Activated CD8-positive, alpha-beta memory T cell treated with anti-CD3 and anti-CD28 coated beads, Interleukin-2, amount 10 ng/mL, durations not matched to agents 7 days and 5 days (primary cell): ENCODE measurements at places on chromosomes 1 and 21.

- no peak for DNase-seq
- H3K36me3 ChIP-seq: no peaks in the 10 kb centered on the region
- peaks cover 49% of the 10 kb centered on the region for H3K4me1 ChIP-seq
- no peak overlapping the region for H3K27ac ChIP-seq
- H3K4me3 ChIP-seq: no peak overlapping the region
- peaks cover 31% of the 10 kb centered on the region for H3K27me3 ChIP-seq
Observed at GRCh38 chr21:15061747-15062605, 2.8 kb downstream of the NRIP1 start.

DNA sequence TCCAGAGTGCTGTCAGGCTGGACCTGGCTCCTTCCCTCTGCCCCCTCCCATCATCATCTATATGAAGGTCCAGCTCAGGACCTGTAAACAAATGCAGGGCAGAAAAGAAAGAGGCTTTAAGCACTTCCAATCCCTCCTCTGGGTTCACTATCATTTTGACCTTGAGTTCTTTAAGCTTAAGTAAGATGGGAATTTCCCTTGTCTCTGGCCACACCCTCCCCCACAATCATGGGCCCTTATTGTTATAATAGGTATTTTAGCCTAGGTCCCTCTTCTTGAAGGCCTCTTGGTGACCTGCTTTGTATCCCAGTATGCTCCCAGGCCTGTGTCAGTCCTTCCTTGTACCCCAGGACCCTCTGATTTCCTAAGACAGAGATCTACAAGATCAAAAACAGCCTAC lies 45.1 kb upstream of the EPS15 start:
- no peaks in the 10 kb centered on the region for H3K27me3 ChIP-seq
- no peak for DNase-seq
- H3K4me3 ChIP-seq: no peak overlapping the region
- peaks cover 25% of the 10 kb centered on the region for H3K4me1 ChIP-seq

DNA sequence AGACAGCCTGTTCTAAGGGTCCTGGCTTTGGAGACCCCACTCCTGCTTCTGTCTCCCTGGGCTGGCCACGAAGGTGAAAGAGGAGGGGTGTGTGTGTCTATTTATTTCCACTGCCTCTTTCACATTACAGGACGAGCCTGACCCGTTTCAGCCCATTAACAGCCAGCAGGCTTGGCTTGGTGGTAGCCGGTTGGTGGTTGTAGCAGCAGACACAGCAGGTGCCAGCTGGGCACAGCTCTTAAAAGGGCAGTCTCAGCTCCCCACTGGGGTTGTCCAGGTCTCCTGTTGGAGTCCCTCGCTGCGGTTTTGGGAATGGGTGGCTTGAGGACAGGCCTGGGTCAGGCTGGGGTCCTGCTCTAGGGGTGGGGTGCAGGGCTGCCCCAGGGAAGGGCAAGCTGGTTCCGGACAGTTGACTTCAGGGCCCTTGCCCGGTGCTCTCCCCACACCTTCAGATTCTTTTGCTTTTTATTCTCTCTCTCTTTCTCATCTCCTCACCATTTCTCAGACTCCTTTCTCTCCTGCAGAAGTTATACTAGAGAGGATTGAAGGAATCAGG lies 84.6 kb downstream of the ACTL8 start:
- H3K36me3 ChIP-seq: no peaks in the 10 kb centered on the region
- H3K4me1 ChIP-seq: no peaks in the 10 kb centered on the region
- H3K4me3 ChIP-seq: no peak overlapping the region
- no peak overlapping the region for H3K27ac ChIP-seq
- no peaks in the 10 kb centered on the region for H3K27me3 ChIP-seq

GRCh38 chr21:23356905-23357304 lies 2250.4 kb downstream of the MRPL39 start:
- no peak for DNase-seq
- no peaks in the 10 kb centered on the region for H3K27me3 ChIP-seq
- H3K4me3 ChIP-seq: no peak overlapping the region
- H3K36me3 ChIP-seq: no peaks in the 10 kb centered on the region
- no peaks in the 10 kb centered on the region for H3K4me1 ChIP-seq

GRCh38 chr1:219529116-219529515 lies 83.8 kb downstream of the ZC3H11B start:
- H3K4me3 ChIP-seq: no peak overlapping the region
- H3K4me1 ChIP-seq: no peaks in the 10 kb centered on the region
- H3K36me3 ChIP-seq: no peaks in the 10 kb centered on the region

DNA sequence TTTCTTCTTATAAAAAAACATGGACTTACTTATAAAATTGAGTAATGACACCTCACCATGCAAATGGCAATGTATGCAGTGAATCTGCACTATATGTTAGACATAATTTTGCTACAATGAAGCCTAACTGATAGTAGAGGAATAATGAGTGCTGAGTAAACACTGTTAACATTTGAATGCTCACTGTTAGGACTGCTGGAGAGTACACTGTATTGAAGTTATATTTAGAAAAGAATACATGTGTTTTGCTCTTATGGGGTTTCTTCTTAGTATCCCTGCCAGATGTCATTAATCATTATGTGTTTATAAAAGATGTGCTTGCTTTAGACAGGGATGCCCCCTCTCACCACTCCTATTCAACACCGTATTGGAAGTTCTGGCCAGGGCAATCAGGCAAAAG lies 111.1 kb upstream of the ZP4 start:
- H3K4me3 ChIP-seq: no peak overlapping the region
- no peaks in the 10 kb centered on the region for H3K36me3 ChIP-seq
- H3K4me1 ChIP-seq: no peaks in the 10 kb centered on the region
- H3K27me3 ChIP-seq: no peaks in the 10 kb centered on the region

DNA sequence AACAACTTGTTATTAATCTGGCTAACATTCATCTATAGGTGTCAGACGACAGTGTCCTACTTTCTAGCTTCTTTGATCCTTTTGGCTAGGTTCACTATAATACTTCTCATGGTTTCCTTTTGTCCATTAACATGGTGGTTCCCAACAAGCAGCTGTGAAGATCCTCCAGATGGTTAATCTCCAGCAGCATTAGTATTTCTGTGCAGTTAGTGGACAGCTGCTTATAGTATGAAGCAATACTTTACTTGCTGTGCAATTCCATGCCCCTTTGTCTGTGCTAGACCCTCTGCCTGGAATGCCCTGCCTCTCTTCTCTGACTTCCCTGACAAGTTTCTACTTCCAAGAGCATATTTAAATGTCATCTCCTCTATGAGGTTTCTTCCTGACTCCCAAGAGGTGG lies 41.7 kb upstream of the ARHGAP29 start:
- H3K4me1 ChIP-seq: no peaks in the 10 kb centered on the region
- H3K27me3 ChIP-seq: peaks cover 35% of the 10 kb centered on the region
- H3K4me3 ChIP-seq: no peak overlapping the region
- H3K27ac ChIP-seq: no peak overlapping the region

- H3K27me3 ChIP-seq: peaks cover 4% of the 10 kb centered on the region
- H3K4me3 ChIP-seq: no peak overlapping the region
- H3K4me1 ChIP-seq: no peaks in the 10 kb centered on the region
Observed at GRCh38 chr21:17461582-17461981, 51.3 kb upstream of the CXADR start.

DNA sequence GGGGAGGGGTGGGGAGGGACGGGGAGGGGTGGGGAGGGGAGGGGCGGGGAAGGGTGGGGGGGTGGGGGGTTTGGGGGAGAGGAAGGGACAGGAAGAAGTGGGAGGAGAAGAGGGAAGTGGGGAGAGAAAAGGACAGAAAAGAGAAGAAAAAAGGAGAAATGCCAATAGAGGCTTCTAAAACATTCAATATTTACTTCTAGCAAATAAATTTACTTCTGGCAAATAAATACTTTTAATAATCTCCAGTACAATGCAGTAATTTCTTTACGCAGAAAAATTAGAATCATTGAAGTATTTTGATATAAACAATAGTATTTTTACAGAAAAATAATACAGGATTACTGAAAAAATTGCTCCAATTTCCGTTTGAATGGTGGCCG lies 9.4 kb upstream of the GPR161 start:
- H3K4me3 ChIP-seq: no peak overlapping the region
- peaks cover 9% of the 10 kb centered on the region for H3K4me1 ChIP-seq
- DNase-seq: no peak
- H3K27ac ChIP-seq: no peak overlapping the region
- no peaks in the 10 kb centered on the region for H3K36me3 ChIP-seq

DNA sequence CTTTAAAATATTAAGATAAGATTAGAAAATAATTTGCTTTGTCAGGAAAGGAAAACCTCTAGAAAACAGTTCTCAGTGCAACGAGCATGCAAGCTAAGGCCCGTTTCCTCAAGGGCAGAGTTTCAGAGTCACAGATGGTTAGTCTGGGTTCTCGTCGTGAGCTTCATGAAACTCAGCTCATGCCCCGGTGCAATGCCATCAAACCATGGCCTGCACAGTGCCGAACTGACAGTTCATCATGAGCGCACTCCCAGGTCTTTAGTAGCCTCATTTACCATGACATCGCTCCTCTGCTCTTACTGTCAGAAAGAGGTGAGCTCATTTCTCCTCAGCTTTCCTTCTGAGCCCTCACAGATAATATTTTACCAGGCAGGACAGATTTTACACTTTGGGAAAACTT lies 319.2 kb downstream of the NTNG1 start:
- H3K4me3 ChIP-seq: no peak overlapping the region
- no peaks in the 10 kb centered on the region for H3K4me1 ChIP-seq
- H3K27me3 ChIP-seq: peaks cover 9% of the 10 kb centered on the region
- H3K36me3 ChIP-seq: no peaks in the 10 kb centered on the region

DNA sequence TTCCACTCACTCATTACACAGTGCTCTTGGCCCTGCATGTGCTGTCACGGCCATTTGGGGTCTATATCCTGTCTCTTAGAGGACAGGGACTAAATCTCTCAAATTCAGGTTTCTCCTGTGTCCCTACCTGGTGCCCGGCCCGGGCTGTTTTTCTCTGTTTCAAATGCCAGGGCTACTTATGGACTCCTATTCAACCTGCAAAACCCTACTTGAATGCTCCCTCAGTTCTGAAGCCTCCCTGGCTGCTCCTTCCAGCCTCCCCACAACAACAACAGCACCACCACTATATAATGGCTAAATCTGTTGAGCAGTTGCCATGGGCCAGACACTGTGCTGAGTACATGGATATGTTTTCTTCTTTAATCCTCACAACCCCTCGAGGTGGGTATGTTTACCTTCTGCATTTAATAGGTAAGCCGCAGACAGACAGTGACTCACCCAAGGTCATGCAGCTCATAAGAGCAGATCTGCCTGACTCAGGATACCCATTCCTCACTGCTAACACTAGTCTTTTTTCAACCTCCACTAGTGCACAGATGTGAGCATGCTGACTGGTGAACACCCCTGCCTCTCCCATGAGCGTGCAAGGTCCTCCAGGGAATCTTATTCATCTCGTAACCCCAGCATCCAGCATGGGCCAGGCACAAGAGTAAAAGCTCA lies 29.9 kb downstream of the DHRS3 start:
- no peaks in the 10 kb centered on the region for H3K27me3 ChIP-seq
- no peak overlapping the region for H3K4me3 ChIP-seq
- DNase-seq: no peak
- H3K4me1 ChIP-seq: no peaks in the 10 kb centered on the region
- peak overlapping the region; percentile 18 for H3K27ac ChIP-seq

- H3K27me3 ChIP-seq: peaks cover 2% of the 10 kb centered on the region
- no peaks in the 10 kb centered on the region for H3K36me3 ChIP-seq
- peak; percentile 45 for DNase-seq
Observed at GRCh38 chr21:17387030-17387617, 125.7 kb upstream of the CXADR start.

- peak overlapping the region; percentile 78 for H3K27ac ChIP-seq
- peaks cover 40% of the 10 kb centered on the region for H3K4me1 ChIP-seq
- DNase-seq: no peak
- peaks cover 22% of the 10 kb centered on the region for H3K36me3 ChIP-seq
Observed at GRCh38 chr1:6464514-6464836, 1.5 kb downstream of the TNFRSF25 start.

DNA sequence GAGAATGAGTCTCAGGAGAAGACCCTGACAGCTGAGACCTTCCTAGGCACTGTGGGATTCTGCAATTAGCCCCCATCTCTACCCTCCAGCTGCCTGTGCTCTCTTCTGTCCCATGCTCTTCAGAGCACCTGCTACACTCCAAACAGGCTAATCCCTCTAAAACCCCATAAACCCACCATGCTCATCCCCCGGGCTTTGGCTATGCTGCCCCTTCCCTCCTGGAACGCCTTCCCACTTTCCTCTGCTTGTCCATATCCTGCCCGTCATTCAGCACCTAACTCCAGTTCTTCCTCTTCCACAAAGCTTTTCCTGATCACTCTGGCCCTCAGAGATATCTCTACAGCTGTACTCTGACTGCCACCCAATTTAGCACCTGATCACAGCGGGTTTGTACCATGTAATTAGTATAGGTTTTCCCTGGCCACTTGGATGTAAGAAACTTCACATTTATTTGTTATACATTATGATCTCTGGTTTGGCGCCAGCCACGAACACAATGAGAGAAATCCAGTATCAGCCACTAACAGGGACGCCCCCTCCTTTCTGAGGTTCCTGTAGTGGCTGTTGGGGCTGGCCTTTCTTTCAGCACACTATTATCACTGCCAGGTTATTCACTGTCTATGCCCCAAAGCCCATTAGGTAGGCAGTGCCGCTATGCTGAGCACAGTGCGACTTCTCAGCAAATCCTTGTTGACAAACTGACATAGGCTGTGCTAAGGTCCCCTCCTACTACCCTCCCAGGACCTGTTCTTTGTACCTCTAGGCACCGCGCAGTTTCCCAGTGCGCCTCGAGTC lies 45.1 kb downstream of the CDC7 start:
- H3K4me1 ChIP-seq: peaks cover 68% of the 10 kb centered on the region
- H3K36me3 ChIP-seq: peaks cover 37% of the 10 kb centered on the region
- H3K27ac ChIP-seq: no peak overlapping the region
- H3K4me3 ChIP-seq: no peak overlapping the region
- H3K27me3 ChIP-seq: no peaks in the 10 kb centered on the region

DNA sequence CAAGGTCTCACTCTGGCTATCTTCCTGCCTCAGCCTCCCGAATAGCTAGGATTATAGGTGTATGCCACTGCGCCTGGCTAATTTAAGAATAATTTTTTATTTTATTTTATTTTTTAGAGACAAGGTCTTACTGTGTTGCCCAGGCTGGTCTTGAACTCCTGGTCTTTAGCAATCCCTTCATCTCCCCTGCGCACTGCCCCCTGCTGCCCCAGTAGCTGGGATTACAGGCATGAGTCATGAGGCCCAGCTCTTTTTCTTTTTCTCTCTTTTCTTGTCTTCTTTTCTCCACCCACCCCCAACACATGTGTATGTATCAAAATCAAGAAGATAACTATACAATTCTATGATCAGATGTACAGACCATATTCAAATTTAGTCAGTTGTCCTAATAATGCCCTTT lies 87.2 kb downstream of the PEX14 start:
- no peaks in the 10 kb centered on the region for H3K27me3 ChIP-seq
- H3K4me1 ChIP-seq: no peaks in the 10 kb centered on the region
- no peak overlapping the region for H3K27ac ChIP-seq
- peaks cover 10% of the 10 kb centered on the region for H3K36me3 ChIP-seq
